ENCODE measurements at places on chromosomes 4 and X. TPM values are rescaled to one million over a fixed set of nuclear protein-coding genes. Genes with fewer than 3 reads are reported as not detected.

Gene RNF150
- total RNA-seq = 18.4 TPM

Gene CLCN5
- total RNA-seq = 4.8 TPM

Gene DGKK
- not detected for total RNA-seq

Gene AADAT
- total RNA-seq = 7.2 TPM

DNA sequence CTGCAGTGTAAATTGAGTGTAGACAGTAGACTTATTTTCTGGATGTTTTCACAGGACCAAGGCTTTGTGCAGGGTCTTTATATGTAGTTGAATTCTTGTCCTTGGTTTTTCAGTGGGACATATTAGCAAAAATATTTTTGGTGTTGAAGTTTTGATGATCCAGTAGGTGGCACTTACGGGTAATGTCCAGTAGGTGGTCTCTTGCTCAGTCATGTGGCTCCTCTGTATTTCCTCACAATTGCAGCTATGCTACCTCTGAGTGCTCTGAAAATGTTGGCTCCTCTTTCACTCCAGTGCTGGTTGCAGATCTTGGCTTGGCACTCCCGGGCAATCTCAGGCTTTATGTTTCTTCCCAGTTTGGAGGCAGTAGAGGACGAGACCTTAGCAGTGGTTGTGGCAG is 419.8 kb upstream of the AMOT start:
- H3K27ac ChIP-seq = no peak overlapping the region
- H3K4me1 ChIP-seq = no peaks in the 10 kb centered on the region
- H3K4me3 ChIP-seq = no peak overlapping the region
- no peaks in the 10 kb centered on the region for H3K36me3 ChIP-seq
- H3K27me3 ChIP-seq = no peaks in the 10 kb centered on the region

DNA sequence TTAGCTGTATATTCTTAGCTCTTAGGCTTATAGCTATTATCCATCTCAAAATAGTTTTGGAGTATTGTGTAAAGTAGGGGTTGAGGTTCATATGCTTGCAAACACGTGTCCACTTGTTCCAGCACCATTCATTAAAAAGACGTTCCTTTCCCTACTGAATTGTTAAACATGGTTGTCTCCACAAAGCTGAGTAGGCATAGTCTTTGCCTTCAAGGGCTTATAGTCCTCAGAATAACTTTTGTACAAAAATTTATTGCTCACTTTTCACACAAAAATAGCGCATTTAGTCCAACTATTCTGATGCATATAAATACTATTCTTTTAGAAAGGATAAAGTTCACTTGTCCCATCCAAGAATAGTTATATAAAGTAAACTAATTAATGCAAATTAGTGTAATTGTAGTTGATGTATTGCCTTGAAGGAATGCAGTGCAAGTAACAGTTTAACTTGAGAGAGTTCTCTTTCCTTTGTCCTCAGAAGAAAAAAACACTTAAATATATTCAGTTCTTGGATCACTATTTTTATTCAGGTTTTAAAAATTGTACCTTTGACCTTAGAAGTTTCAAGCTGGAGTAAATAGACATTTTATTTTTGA is 14.1 kb downstream of the LRIT3 start:
- no peak overlapping the region for H3K4me3 ChIP-seq
- no peak for DNase-seq
- no peaks in the 10 kb centered on the region for H3K27me3 ChIP-seq
- no peaks in the 10 kb centered on the region for H3K36me3 ChIP-seq
- no peaks in the 10 kb centered on the region for H3K4me1 ChIP-seq
- no peak overlapping the region for H3K27ac ChIP-seq

DNA sequence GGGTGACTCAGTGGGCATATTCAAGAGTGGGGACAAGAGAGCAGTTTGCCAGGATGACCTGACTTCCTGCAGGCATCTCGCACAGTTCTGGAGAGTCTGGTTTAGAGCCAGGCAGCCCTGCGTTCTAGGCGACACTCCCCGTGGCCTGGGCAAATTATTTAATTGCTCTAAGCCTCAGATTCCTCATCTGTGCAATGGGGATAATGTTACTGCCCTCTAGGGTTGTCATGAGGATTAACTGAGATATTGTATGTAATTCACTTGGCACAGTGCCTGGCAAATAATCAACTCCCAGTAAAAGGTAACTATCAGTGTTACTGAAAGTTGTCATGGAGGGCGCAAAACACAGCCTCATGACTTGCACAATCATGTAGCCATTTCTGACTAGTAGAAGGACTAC is 48.8 kb upstream of the PITX2 start:
- peaks cover 2% of the 10 kb centered on the region for H3K4me1 ChIP-seq
- H3K27ac ChIP-seq = no peak overlapping the region
- H3K4me3 ChIP-seq = no peak overlapping the region
- no peak for DNase-seq
- no peaks in the 10 kb centered on the region for H3K36me3 ChIP-seq

DNA sequence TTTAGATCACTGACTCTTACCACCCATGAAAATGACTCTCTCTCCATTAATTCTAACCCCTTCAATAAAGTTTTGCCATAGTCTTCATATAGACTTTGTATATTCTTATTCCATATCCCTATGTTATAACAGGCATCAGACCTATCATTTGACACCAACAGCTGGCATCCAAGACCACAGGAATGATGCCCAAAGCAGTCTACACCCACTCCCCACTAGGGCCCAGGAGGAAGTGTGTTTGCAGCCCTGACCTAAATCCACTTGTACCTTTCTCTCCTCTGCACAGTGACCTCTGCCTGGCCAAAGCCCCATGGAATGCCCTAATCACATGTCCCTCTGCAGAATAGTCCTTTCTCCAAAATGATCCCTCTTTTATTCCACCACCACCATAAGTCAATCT is 219.2 kb downstream of the CBR4 start:
- no peak overlapping the region for H3K4me3 ChIP-seq
- H3K27me3 ChIP-seq = no peaks in the 10 kb centered on the region
- no peaks in the 10 kb centered on the region for H3K36me3 ChIP-seq
- no peaks in the 10 kb centered on the region for H3K4me1 ChIP-seq
- no peak for DNase-seq
